ENCODE measurements at places on chromosomes 2 and 18.

DNA sequence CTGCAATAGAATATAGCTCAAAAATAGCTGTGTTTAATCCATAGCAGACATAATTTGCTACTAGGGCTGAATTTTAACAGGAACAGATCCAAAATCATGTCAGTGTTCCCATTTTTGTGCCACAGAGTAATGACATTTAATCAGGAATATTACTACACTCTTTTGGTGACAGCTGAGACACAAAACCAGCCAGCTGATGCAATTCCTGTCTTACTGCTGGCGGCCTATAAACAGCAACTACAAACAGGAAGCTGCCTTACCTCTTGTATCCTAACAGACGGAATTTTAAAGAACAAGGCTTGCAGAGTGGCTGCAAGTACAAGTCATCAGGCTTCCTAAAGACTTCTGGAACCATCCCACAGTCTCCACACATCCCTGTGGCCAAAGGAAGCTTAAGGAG, 218.1 kb downstream of the ZNF521 start:
- DNase-seq: no peak

DNA sequence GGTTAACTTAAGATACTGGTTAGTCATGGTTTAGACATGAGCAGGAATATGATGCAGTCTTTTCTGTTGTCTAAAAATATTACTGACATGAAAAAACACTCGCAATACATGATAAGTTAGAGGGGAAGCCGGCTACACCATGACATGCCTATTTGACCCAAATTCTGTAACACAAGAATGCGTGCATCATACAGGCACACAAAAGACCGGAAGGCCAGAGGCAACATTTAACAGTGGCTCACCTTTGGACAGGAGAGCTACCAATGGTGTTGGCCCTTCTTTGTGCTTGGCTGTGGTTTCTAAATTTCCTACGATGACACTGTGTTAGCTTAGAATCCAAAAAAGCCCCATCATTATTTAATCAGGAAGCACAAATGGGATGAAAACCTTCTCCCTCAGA, 4.1 kb downstream of the PARD6G start:
- no peak for DNase-seq

GRCh38 chr2:239678186-239678490, 277.3 kb upstream of the HDAC4 start:
- no peak for DNase-seq

DNA sequence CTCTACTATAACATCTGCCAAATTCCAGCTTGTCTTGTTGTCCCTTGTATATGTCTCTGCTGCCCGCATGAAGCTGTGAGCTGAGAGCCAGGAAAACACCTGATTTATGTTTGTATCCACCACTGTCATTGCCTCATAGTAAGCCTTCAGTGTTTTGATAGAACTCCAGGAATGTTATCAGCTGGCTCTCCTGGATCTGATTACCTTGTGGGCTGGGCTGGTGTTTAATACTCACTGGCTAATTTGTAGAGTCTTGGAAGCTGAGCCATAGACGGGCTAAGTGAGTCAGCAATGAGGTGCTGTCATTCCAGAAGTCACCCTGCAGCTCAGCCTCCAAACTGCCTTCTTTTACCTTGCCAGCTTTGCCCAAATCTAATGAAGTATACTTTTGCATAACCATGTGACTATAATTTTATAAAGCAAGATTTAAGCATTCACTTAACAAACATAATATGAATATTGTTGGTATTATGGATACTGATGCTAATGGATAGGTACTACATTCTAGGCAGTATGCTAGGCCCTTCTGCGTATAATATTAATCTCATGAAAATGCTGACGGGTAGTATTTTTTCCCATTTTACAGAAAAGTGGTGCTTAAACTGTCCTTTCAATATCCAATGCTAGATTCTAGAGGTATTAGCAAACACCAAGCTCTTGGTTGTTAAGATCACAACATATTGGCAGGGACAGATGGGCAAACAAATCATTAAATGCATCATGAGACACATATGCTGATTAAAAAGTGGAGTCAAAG, 62.7 kb upstream of the GATA6 start:
- DNase-seq: no peak

GRCh38 chr2:85997017-85997970, 108.4 kb downstream of the POLR1A start:
- DNase-seq: no peak

DNA sequence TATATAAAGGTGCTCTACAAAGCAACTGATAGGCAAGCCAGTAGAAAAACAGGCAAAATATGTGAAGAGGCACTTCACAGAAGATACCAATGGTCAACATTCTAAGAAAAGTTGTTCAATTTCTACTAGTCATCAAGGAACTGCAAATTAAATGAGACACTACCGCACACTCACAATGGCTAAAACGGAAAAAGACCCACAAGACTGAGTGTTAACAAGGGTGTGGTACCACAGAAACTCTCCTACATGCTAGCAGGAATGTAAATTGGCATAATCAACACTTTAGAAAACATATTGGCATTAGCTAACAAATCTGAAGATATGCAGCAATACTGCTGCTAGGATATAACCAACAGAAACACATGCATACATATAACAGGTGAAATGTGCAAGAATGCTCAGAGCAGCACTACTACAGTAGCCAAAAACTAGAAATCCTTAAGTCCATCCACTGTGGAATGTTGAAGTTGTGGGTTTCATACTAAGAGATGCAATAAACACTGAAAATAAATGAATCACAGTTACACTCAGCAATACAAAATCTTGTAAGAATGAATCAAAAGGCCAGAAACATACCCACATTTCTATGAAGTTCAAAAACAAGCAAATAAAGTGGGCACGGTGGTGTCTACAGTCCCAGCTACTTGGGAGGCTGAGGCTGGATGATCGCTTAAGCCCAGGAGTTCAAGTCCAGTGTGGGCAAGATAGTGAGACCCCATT, 9.2 kb downstream of the RNU4ATAC start:
- DNase-seq: no peak

DNA sequence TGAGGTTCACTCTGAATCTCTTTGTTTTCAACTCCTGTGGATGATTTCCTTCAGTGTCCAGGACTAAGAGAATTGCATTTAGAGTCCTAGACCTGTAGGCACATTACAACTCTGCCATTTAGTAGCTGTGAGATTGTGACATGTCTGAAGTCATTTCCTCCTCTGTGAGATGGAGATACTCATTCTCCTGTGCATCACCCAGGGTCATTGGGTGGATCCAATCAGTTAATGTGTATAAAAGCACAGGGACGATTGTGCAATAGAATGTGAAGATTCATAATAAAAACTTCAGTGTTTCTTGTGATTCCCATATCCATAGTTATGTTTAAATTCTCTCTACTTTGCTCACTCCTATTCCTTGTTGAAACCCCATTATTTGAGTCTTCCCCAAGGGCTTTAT, 113.6 kb downstream of the DIS3L2 start:
- DNase-seq: no peak

DNA sequence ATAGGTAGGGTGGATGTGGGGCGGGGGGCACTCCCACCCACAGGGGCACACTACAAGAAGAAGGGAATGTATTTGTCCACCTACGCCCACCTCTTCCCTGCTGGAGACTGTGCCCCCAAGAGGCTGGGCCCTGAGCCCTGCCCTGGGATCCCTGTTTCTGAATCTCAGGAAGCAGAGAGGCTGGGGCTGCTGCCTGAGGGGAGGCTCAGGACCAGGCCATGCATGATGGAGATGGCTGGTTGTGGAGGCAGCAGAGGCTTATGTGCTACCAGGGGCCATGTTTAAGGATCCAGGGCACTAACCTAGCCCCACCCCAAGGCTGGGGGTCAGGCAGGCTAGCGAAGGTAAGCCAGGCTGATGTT, 81.1 kb upstream of the OTOF start:
- no peak for DNase-seq

DNA sequence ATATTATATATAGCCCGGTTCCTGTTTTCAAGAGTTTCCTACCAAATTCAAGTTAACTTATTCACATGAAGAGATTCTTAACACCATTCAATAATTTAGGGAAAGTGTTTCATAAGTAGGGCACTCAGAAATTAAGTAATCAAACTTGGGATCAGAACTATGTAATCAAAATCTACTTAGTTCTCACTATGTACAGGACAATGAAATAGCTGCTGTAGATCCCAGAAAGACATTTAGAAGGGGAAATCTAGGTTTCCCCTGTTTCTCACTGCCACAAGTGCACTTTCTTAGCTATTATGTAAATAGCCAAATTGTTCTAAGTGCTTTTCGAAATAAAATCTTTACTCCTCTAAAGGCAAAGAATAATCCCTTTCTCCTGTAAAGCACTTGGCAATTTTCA, 493.6 kb upstream of the SETBP1 start:
- no peak for DNase-seq

DNA sequence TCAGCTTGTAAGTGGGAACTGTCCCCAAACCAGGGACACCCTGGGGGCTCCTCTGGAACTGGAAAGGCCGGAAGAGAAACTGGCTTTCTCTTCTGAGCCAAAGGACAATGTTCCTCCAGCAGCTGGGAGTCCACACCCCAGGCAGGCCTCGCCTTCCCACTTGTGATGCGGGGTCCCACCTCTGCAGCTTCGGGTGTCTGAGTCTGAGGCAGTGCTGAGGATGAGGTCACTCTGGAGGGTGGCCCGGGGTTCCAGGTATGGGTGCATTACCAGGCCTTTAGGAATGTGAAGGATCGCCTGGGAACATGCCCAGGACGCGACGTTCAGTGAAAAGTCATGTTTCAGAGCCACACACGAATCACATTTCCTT, 18.2 kb upstream of the BOK start:
- no peak for DNase-seq

- no peak for DNase-seq
Measured at GRCh38 chr18:23569299-23570063, 16.8 kb downstream of the NPC1 start.
